CD8-positive, alpha-beta memory T cell (primary cell): ENCODE measurements at places on chromosomes 12 and 14.

DNA sequence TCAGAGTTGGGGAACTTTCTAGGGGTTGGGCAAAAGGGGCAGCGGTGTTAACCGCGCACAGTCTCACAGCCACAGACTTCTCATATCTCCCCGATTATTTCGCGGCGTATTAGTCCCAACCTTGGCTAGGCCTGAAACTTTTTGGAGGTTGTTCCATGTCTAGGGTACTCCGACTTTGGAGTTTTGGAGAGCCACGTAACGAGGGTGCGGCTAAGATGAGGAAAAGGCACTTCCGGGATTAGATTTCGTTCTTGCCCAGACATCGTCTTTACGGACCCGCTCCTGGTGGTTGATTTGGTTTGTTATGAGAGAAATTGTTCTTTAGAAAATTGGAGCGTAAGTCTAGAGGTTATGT lies 513 bp downstream of the CCNK start:
- no peak for DNase-seq

- DNase-seq: no peak
Measured at GRCh38 chr12:49932023-49932422, 18.5 kb upstream of the AQP2 start.

- DNase-seq: no peak
Measured at GRCh38 chr12:15088105-15088504, 115.3 kb downstream of the PDE6H start.

- no peak for DNase-seq
Measured at GRCh38 chr12:16634786-16635185, 28.8 kb upstream of the LMO3 start.

DNA sequence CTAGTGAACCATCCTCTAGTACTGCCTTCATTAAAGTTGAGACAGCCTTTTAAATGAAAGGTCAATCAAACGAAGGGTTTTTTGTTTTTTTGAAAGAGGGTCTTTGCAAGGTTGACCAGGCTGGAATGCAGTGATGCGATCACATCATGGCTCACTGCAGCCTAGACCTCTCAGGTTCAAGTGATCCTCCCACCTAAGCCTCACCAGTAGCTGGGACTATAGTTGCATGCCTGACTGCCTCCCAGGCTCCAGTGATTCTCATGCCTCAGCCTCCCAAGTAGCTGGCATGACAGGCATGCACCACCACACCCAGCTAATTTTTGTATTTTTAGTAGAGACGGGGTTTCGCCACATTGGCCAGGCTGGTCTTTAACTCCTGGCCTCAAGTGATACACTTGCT lies 114.6 kb upstream of the SINHCAF start:
- no peak for DNase-seq

GRCh38 chr12:33988913-33989312 lies 33.4 kb upstream of the ALG10 start:
- no peak for DNase-seq

GRCh38 chr12:105292705-105293104 lies 37.8 kb upstream of the C12orf75 start:
- no peak for DNase-seq

- no peak for DNase-seq
Measured at GRCh38 chr14:59244581-59244980, 56.1 kb downstream of the DAAM1 start.

DNA sequence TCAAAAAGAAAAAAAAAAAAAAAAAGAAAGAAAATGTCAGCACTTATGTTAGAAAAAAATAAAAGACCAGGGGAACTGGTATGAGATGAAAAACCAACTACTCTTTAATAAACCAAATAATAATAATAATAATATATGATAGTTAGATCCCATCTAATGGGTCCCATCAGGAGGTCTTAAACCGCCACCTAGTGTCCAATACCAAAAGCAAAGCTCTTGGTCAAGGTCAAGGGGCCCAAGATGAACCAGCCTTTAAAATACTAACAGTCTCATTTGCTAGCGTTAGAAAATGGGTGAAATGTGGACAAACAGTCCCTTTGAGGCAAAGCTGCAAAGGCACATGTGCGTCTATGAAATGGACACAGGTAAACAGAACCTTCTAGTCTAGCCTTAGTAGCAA lies 12.3 kb downstream of the BRAP start:
- no peak for DNase-seq

- no peak for DNase-seq
Measured at GRCh38 chr14:81684696-81685095, 151.0 kb upstream of the SEL1L start.

DNA sequence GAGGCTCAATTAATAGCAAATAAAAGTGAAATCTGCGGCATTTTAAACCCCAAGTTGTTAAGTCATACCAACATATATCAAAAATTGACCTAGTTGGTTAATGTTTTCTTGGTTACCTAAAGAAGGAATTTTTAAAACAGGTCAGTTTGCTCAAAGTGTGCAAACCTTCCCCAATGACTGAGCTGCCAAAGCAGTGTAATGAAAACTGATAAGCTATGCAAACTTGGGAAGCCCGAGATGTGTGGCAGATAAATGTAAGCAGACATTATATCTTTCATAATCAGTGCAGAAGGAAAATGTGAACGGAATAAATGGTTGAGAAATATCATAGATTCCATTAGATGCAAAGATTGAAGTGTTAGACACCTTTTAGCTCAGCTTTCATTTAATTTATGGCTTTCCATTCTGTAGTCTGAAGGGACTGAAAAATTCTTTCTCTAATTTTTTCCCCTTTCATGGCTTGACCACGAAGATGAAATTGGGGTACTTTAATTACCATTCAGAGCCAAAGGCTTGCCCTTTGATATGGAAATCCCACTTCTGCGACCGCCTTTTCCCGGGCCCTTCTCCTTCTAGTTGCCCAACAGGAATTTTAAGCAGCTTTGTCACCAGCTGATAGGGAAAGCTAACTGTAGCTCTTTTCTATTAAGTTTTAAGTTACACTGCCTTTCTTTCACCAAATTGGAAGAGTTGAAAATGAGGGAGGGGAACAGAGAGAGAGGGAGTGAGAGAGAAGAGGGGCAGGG lies 306.6 kb upstream of the SOX5 start:
- DNase-seq: no peak

GRCh38 chr12:104535369-104535768 lies 78.6 kb downstream of the CHST11 start:
- no peak for DNase-seq

GRCh38 chr14:64218344-64219240 lies 75.6 kb downstream of the ESR2 start:
- DNase-seq: no peak

- no peak for DNase-seq
Measured at GRCh38 chr14:55701638-55702037, 121.6 kb downstream of the KTN1 start.

- DNase-seq: peak; percentile 28
Measured at GRCh38 chr14:74941676-74942097, 13.7 kb downstream of the PGF start.

- no peak for DNase-seq
Measured at GRCh38 chr14:20377171-20377570, 33.7 kb downstream of the PARP2 start.

DNA sequence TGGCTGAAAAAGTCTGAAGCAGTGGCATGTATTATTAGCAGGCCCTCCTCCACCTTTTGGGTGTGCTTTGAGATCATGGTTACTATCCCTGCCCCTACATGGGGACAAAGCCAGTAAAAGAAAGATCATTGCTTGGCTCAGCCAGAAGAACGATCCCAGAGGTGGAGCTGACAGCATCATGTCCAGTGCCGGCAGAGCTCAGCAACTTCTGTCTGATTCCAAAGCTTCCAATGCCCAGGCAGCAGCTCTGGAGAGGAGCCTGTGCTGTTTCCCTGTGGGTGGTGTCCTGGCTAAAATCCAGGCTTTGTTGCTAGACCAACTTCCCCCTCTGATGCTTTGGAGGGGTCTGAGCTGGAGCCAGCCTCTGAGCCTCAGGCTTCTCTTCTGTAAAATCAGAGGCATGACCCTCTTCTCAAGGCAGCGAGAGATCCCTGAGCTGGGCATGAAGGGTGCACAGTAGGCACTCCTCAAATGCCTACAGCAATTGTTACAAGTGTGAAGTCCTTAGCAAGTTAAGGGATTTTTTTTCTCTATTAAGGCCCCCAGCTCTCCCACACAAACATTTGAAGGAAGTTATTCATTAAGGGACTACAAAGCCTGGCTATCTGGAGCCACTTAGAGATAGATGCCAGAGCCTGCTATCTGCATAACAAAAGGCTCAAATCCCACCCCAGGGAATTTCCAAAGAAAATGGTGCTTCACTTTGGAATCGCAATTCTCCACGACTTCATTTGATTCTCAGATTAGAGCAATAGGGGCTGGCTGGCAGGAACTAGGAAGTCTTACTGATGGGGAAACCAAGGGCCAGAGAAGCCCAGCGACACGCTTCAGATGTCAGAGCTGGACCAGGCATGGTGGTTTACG lies 10.9 kb upstream of the GSC start:
- no peak for DNase-seq

DNA sequence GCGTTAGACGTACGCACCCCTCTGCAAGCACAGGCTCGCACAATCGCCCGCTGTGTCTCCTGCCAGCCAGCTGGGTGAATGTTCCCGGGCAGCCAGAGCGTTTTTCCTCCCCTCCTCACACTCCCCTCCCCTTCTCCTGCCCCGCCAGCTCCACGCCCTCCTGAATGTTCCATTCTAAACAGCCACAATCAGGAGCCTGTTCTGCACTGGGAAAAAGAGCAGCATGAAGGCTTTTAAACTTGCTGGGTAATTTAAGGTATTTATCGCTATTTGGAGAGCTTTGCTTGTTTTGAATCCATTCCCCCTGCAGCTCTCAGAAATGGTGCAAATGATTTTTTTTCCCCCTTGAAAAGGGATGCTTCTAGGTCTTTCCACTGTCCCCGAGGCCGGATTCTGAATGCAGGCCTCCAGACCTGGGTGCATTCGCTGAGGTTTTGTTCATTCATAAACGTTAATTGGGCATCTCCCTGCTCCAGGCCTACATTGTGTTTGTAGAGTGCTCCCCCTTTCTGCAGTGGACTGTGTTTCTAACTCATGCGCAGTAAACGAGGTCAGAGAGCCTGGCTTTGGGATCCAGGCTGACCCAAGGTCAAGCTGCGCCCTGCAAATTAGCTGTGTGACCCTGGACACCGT lies 212.5 kb downstream of the CHST11 start:
- no peak for DNase-seq

GRCh38 chr14:67663633-67664032 lies 10.8 kb downstream of the VTI1B start:
- DNase-seq: no peak

DNA sequence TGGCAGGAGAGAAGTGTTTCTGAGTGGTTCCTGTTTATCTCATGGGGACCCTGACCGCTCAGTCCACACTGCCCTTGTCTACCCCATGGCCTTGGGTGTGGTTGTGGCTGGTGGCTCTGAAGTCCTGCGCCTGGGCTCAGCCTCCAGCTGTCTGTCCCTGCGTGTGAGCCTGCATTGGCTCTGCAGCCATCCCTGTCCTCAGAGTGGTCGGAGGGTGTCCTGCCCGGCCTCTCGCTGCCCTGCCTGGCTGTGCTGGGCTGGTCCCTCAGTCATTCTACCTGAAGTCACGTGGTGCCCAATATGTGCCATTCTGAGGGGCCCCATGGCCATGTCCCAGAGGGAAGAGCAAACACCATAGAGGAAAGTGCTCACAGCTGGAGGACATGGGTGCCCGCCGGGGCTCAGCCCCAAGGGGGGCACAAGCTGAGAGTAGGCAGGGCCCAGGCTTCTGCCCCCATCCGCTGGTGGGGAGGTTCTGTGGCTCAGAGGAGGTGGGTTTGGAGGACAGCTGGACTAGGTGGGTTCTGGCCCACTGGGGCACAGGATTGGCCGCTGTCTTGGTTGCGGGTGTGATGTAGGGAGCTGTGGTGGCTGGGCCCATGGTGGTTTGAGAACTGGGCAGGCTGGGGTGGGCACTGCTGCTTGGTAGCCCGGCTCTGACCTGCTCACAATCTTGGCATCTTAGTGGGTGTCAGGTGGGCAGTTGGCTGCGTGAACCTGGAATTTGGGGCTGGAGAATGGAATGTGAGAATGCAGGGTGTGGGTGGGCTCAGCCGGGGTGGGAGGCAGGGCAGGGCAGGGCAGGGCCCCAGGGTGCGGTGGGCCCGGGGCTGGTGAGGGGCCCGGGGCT lies 11.6 kb downstream of the TEDC1 start:
- DNase-seq: no peak

DNA sequence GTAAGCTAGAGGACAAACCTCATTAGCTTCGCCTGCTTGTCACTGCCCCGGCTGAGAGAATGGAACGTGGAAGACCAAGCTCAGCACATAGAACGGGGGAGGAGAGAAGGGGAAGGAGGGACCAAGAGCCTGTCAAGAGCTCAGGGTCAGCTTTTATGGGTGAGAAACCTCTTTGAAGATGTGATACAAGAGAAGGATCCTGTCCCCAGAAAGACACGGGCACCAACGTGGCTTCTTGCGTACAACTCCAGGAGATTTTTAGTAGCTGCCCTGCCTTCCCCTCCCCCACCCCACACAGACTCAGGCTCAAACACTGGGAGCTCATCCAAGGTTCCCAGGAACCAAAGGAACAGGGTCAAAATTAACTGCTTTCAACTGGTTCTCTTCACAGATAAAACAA lies 34.7 kb downstream of the APPL2 start:
- no peak for DNase-seq

DNA sequence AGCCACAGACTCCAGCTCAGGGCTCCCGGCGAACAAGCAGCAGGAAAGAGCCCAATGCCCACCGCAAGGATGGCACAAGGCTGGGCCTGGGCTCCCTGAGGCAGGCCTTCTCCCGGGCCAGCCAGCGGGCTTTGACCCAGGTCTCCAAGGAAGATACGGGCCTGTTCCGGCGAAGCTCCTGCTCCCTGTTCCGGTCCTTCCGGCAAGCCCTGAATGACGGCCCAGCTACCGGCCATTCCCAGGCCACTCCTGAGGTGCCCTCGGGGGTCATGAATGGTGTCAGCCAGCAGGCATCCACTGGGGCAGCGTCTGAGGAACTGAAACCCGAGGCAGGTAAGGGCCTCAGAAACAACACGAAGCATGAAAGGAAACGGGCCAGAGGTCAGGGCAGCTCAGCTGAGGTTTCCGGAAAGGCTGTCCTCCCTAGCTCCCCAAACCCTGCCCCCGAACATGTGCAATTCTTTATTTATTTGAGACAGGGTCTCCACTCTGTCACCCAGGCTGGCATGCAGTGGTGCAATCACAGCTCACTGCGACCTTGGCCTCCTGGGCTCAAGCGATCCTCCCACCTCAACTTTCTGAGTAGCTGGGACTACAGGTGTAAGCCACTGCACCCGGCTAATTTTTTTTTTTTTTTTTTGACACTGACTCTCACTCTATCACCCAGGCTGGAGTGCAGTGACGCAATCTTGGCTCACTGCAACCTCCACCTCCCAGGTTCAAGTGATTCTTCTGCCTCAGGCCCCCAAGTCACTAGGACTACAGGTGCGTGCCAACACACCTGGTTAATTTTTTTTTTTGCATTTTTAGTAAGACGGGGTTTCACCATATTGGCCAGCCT lies 6.0 kb downstream of the EXOC3L4 start:
- DNase-seq: no peak

- DNase-seq: no peak
Measured at GRCh38 chr12:78530100-78530765, 334.3 kb upstream of the SYT1 start.

- DNase-seq: no peak
Measured at GRCh38 chr14:68767248-68767645, 25.6 kb downstream of the ZFP36L1 start.

- no peak for DNase-seq
Measured at GRCh38 chr14:87449016-87449415, 544.0 kb downstream of the GALC start.
